ENCODE measurements at places on chromosomes 4 and X.

DNA sequence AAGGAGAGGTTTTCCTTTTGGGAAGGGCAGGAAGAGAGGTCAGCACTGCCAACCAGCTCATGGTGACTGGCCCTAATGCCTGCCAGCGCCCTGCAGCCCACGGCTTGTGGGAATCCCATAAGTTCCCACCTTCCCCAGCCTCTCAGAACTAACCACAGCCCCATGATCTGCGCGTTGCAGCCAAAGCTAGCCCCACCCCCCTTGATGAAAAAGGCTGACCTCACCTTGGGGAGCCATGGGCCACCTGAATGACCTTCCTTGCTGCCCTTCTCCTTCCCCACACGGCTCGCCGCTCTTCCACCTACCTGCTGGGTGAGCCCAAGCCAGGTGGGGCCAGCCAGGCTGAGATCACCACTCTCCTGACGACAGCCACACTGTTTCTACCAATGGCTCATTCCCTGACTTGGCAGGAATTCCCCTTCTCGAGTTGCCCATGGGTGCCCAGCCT lies 3.9 kb upstream of the ELF4 start:
- DNase-seq: no peak

DNA sequence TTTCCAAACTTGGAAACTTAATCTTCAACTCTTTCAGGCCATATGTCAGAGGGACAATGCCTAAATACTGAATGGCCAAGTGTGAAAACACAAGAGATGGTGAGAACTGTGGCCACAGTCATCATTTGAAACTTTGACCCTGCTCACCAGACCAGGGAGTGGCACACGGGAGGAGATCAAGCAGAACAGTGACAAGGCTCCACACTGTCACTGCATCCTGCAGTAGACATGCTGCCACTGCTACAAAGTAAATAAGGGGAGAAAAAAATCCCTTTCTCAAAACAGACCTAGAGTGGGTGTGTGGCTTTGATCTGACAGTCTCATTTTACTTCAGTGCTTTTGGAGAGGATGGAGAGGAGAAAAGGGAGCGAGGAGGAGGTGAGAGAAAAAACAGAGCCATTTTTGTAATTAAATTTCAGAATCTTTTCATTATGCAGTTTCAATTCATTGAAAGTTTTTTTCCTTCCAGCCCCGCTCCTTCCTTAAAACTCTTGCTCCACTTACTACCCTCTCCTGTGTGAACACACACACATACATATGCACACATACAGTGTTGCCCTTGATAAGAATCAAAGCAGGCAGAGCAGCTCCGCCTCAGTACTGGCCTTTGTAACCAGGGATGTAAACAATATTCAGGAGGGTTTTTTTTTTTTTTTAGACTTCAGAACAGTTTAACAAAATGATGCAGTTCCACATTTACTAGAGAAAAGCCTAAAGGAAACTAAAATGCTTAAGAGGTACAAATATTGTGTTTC lies 34.4 kb downstream of the NEXMIF start:
- DNase-seq: no peak

DNA sequence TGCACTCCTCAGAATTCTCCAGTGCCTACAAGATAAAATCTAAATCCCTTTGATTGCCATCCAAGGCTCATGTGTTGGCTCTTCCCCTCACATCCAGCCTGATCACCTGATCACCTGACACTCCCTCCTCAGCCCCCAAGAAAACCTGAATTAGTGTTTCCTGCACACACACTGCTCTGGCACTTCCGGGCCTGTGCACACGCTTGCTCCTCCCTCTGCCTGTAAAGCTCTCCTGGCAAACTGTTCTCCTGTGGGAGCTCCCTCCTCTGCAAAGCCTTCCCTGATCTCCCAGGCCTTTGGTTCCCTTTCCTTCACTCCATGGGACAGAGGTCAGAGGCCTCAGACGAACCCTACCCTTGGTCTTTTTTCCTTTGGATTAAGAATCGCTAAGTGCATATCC lies 19.9 kb downstream of the PHKA2 start:
- DNase-seq: no peak

- DNase-seq: no peak
Measured at GRCh38 chr4:118783887-118784286, 52.0 kb downstream of the SEC24D start.

- peak; percentile 48 for DNase-seq
Measured at GRCh38 chr4:68498413-68499007, 51.2 kb downstream of the TMPRSS11E start.

DNA sequence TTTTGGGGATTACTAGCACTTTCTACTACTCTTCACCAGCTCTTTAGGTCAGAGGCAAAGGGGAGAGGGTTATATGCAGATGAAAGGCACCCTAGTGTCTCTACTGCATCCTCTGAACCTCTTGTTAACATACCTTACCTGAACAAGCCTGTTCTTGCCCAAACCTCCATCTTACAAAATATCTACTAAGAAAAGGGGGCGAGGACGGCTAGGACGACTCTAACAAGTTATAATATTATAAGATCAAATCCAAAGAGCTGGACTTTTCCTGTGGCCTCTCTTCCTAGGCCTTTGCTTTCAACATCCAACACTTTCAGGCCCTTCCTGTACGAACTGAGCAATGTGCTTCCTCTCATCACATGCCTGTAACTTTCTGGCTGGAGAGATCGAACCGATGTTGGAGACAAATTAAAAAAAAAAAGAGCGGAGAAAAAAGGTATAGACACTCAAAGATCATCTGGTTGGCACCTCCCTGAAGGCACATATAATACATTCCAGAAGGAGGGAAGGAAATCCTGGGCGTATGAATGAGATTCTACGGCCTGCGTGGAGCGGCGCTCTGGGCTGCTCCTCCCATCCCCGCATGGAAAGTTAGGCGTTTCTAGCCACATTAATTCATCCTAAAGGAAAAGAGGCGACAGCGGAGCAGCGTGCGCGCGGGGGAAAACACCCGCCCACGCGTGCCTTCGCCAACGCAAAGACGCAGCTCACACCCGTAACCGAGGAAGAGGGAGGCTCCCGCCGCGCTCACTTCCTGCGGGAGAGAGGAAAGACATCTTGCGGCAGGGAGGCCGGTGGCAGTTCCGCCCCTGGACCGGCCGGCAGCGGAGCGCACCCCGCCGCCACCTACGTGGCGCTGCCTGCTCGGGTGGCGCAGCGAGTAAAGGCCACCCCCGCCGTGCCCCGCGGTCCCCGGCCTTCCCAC lies 808 bp downstream of the PRDM5 start:
- DNase-seq: no peak

DNA sequence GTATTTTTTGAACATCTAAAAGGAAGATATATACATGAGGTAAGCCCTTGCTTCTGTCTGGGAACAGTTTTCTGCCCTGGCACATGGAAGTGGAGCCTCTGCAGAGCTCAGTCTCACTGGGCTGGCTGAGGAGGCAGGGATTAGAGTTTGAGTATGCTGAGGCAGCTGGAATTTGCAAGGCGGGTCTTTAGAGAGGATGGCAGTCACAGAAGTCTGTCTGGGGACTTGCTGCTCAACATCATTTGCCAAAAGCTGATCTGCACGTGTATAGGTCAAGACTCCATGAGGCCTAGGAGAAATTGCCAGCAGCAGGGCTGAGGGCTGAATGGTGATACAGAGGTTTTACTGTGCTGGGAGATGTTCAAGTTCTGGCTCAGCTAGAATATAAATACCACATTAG lies 163.6 kb upstream of the ANK2 start:
- no peak for DNase-seq

DNA sequence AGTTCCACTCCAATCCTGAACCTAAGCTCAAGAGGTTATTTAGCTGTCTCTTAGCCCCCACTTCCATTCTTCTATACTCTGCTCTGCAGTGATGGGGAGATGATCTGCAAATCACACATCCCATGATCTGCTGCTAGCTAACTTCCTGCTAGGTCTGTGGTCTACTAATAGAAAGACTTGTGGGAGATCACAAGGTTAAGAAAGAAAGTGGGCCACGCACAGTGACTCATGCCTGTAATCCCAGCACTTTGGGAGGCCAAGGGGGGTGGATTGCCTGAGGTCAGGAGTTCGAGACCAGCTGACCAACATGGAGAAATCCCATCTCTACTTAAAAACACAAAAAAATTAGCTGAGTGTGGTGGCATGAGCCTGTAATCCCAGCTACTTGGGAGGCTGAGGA lies 471.1 kb upstream of the NWD2 start:
- DNase-seq: no peak

DNA sequence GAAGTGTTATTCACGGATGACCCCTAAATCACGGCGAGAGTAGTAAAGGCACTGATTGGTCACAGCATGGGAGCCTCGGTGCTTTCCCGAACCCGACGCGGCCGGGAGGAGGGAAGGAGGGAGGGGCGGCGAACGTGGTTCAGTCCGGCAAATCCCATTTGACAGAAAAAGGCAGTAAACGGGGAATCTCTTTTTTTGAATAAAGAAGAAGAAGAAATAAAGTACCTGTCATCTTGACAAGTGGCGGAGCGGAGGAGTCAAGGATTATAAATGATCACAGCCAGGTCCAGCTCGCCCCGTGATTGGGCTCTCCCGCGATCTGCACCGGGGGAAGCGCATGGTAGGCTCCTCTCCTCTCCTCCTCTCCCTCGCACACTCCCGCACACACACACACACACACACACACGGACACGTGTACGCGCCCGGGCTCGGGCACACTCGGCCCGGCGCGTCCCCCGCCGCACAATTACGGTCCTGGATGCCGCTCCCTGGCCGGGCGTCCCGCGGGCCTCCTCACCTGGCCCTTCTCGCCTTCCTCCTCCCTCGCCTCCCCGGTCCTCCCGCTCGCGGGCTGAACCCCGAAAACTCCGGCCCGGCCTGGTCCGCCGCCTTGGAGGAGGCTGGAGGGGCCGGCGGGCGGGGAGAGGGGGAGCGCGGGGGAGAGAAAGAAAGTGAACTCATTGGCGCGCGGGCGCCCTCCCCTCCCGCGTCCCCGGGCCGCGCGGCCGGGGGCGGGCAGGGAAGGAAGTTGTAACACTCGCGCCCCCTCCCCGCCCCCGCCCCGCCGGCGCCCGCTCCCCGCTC lies 99.2 kb upstream of the TENM3 start:
- no peak for DNase-seq

- no peak for DNase-seq
Measured at GRCh38 chr4:169583563-169583962, 28.8 kb downstream of the NEK1 start.

- no peak for DNase-seq
Measured at GRCh38 chr4:141711211-141711610, 74.8 kb downstream of the IL15 start.

DNA sequence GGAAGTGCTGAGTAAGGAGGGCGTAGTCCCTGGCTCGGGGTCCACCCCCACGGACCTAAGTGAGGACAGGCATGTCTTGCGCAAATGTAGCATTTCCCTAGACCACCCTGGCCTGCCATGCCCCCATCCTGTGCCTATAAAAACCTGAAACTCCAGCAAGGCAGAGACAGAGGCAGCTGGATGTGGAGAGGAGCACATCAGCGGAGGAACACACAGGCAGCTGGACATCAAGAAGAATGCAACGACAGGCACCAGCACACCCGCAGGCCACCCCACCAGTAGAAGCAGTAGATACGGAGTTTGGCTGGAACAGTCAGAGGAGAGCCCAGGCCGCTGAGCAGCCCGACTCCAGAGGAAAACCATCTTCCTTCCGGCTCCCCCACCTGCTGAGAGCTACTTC lies 345.9 kb downstream of the FSTL5 start:
- DNase-seq: no peak

- no peak for DNase-seq
Measured at GRCh38 chr4:70688795-70689231, 481 bp downstream of the UTP3 start.
